Effector CD8-positive, alpha-beta T cell (primary cell): ENCODE measurements at places on chromosomes 6 and 20.

- no peak for DNase-seq
Observed at GRCh38 chr6:131210469-131210868, 75.2 kb downstream of the AKAP7 start.

DNA sequence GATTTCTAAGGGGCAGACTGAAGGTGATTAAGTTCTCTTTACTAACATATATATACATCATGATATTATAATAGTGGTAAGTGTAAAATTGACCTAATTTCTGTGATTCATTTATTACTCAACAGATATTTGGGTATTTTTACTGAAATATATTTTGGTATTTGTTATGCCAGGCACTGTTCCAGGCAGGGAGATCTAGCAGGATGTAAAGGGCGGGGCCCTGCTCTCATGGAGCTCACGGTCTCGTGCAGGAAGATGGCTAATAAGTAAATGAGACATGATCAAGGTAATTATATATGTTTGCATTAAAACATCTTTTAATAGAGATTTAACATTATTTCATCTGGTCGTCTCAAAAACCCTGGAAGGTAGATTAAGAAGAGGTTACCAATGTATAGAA is 27.7 kb downstream of the FAM50B start:
- no peak for DNase-seq

DNA sequence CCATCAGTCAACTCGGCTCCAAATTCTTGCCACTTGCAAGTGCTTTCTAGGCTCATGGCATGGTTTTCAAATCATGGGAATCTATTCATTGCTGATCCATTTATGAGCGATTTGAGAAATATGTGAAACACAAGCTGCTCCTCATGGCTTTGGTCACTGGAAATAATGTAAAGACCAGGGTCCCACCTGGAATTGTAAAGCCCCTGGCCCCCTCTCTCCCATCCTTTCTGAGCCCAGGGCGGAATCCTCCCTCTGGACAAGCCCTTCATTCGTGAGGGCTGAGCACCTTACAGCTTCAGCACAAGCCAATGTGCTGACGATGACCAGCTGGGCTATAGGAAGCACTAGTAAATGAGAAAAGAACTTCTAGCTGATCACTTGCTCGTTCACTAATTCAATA is 96.0 kb downstream of the RNASET2 start:
- no peak for DNase-seq

GRCh38 chr6:160508599-160508998 is 155.5 kb downstream of the LPA start:
- no peak for DNase-seq

GRCh38 chr6:47267301-47267700 is 42.4 kb downstream of the TNFRSF21 start:
- DNase-seq: no peak
